ENCODE measurements at places on chromosomes 1 and 21.
A peak's percentile ranks its signal among the peaks of the same experiment; 100 is the strongest.

DNA sequence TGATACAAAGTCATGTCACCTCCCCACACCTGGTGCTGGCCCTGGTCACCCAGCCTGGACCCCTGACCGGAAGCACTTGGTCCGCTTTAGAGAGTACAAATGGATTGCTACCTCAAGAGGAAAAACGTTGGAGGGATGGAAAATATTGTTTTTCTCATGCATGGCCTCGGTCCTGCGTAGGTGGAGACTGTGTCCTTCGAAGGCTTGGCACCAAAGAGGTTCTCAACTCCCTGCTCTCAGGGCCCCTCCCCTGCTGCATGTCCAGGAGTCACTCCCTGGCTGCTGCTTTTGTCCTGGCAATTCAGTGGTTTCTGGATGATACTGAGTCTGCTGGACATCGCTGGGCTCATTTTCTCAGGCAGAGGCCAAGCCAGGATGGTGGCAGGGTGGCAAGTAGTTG is 529.8 kb downstream of the KIF26B start:
- DNase-seq = no peak

DNA sequence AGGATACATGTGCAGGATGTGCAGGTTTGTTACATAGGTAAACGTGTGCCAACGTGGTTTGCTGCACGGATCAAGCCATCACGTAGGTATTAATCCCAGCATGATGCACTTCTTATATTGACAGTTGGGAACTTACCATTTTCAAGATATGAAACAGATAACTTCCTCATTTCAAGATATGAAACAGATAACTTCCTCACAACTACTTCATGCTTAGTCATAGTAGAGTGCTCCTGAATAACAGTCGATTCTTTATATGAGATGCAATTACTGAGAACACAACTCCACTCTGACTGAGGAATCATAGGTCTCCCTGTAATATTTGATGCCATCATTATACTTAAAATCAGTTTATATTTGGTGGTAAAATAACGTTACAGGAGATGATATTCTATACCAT is 1124.3 kb downstream of the AMY1C start:
- no peak for DNase-seq

DNA sequence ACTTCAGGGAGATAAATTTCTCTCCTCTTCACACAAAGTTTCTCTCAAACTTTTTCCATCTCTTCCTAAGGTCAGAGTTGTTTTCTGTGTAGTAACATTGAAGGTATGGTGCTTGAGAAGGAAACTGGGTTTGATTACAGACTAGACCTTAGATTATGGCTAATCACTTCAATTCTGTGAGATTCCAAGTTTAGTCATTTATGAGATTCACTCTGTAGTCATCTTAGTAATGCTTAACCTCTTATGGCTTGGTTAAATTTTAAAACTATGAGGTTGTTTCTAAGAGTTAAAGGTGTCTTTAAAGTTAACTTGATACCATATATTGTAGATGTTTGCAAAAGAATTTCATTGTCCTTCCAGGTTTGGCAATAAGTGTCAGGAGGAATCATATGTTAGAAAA is 1092.2 kb downstream of the KCNT2 start:
- no peak for DNase-seq

- DNase-seq = no peak
Observed at GRCh38 chr1:41713557-41714327, 205.0 kb downstream of the HIVEP3 start.

GRCh38 chr1:189619682-189620332 is 857.9 kb downstream of the BRINP3 start:
- DNase-seq = no peak

DNA sequence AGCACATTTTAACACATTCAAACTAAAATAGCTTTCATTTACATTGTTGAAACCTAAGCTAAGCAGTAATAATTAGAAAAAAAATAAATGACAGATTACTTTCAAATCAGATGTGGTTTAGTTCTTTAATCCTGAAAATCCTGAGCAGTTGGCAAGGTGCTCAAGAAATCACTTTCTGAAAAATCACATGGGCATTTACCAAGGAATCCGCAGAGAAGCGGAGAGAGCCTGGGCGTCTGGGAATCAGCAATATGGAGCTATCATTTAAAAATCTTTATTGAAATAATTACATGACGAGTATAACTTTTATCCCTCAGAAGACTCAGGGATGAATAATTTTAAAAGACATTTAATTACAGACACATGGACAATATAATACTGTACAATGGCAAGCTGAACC is 30.2 kb downstream of the GRIK1 start:
- no peak for DNase-seq

- no peak for DNase-seq
Observed at GRCh38 chr1:156697481-156697880, 7.9 kb downstream of the CRABP2 start.

GRCh38 chr1:77227381-77227780 is 8.2 kb upstream of the PIGK start:
- DNase-seq = no peak

GRCh38 chr1:31706384-31707058 is 2.7 kb upstream of the COL16A1 start:
- DNase-seq = no peak

DNA sequence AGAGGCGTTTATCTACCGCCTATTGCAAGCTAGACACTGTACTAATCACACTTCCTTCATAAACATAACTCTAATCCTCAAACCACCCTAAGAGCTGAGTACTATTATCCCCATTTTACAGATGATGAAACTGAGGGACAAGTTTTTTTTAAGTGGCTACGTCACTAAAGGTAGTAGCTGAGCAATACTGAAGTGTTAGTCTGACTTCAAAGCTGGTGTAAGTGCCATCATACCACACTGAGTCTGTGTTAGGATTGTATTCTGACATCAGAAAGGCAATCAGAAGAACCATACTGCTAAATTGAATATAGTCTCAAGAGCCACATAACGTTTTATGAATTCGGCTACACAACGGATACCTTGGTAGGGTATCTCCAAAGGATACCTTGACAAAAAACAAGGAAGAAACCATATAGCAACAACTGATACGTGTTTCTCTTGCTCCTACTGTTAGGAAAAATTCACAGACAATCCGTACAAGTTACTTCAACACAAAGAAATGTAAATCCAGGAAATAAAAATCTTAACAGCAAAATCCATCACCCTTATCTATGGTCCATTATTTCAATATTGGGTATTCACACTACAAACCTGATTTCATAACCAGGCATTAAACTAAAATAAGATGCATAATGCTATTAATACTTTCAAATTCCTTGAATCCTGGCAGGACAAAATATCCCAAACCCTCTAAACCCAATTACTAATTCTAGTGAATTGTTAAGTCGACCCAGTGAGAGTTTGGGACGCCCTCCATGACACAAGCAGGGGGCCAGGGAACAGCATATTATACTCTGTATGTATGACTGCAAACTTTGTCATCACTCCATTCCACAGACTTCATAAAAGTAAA is 1.6 kb downstream of the TP53BP2 start:
- no peak for DNase-seq

DNA sequence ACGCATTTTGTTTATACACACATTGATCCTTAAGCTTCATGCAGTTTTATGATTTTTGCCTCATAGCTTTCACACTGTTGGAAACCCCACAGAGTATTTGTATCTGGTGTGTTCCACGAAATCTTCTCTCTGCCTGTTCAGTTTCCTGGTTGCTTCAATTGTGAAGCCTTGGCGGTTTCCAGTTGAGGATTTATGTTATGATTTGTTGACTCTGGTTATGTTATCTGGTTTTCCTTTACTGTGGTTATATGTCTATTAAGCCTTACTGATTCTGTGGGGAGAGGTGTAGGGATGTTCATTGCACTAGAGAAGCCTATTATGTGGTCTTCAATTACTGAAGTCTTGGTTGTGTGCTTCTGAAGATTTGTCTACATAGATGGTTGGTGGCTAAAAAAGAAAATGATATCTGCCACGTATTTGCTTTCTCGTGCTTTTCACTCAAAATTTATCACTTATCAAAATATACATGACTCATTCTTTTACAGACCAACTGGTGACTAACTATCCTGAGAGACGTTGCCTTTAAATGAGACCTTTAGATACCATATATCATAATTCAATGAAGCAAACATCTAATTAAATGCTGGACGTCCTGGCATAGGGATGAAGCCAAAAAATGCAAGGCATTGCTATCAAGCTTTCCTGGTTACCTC is 488.0 kb upstream of the B3GALT2 start:
- no peak for DNase-seq

DNA sequence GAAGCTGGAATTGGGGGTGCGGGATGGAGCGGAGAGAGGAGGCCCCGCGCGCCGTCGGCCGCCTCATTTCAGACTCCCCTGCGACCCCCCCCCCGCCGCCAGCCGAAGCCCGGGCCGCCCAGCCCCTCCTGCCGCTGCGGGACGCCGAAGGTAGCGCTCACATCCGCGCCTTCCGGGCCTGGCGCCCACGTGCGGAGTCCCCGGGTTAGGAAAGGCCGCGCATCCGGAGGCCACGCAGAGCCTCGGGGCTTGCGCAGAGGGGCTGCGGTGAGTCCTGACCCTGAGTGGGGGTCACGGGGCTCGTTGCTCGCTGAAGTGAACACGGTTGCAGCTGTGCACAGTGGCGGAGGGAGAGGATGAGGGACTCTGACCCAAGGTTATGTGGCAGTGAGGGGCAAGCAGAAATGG is 552 bp upstream of the ZNF496 start:
- peak; percentile 43 for DNase-seq

- no peak for DNase-seq
Observed at GRCh38 chr1:95437781-95438180, 203.8 kb downstream of the RWDD3 start.

- DNase-seq = no peak
Observed at GRCh38 chr1:188615321-188615720, 1786.6 kb downstream of the PLA2G4A start.

DNA sequence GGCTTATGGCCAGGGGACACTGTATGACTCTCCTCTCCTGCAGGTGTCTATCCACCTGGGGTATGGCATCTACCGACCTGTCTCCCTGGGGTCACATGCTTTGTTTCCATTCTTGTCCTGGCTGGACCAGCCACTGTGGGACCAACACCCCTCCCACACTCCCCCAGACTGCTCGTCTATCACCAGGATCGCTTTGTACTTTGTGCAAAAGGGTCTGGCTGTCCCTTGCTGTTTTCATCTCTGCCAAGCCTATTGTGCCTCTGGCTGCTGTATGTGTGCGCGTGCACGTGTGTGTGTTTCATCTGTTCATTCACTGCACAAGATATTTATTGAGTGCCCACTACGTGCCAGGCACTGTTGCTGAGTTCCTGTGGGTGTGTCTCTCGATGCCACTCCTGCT is 25.5 kb downstream of the ETNK2 start:
- DNase-seq = no peak

- DNase-seq = no peak
Observed at GRCh38 chr21:46223217-46223616, 5.4 kb downstream of the LSS start.

GRCh38 chr1:91148641-91149069 is 126.8 kb upstream of the ZNF644 start:
- DNase-seq = no peak
